RWPE1 (cell line): ENCODE measurements at places on chromosomes 2 and 18.

DNA sequence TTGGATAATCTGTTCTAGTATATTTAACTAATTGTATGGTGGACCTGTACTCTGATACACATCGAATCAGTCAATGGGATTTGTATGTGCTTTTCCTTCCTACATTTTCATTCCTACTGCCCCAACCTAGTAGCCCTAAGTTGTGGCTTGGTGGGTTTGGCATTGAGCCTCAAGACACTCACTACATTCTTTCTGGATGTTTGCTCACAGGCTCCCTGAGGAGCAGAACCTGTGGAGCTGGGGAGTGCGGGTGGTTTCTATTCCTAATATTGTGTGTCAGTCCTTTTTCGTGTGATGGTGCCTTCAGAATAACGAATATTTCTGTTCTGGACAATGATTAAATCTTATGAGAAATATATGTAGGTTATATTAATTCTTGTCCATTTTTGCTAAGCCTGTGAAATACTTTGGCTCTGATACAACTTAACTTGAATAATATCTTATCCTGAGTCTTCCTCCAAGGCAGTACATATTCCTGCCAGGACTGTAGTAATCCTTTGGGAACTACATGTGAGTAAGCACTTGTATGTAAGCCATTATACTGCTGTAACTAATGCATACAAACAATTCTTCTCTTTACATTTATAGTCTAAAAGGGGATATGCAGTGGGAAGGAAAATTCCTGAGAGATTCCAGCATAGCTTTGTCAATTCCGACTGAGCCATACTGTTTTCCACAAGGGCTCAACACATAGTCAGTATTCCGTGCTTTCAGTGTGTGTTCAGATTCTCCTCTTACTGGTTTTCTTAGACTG, 150.6 kb downstream of the AGPS start:
- no peak for DNase-seq

DNA sequence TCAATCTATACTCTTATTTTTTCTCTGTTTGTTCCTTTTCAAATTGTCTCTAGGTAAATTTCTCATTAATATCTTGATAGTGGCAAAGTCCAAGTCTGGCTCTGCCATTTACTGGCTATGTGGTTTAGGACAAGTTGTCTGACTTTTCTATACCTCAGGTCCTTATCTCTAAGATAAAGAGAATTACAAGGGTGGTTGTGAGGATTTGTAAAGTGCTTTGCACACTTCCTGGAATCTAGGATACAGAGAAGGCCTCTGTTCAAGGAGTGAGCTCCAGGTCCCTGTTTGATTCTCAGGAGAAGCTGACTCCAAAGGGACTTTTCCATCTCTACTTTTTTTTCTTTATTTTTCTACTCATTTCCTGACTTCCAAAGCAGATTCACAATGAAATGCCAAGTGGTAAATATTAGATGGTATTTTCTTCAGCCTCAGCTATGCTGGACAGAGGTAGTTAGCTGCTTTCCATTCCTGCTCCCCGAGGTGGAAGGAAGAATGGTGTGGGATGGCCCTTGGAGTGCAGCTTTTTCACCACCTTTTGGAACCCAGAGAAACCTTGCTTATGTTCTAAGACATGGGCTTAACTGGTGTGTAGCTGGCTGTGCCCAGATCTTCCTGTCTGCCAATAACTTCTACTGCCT, 90.5 kb downstream of the GALNT1 start:
- no peak for DNase-seq

- DNase-seq, result no peak
These were observed 111.3 kb downstream of the NYAP2 start for GRCh38 chr2:225510796-225511195.

GRCh38 chr2:43714164-43714563, 37.9 kb upstream of the C1GALT1C1L start:
- no peak for DNase-seq

GRCh38 chr2:28801726-28802125, 8.9 kb upstream of the SPDYA start:
- DNase-seq, result peak; percentile 60

GRCh38 chr2:46963941-46964673, 48.5 kb upstream of the MCFD2 start:
- peak; percentile 71 for DNase-seq

DNA sequence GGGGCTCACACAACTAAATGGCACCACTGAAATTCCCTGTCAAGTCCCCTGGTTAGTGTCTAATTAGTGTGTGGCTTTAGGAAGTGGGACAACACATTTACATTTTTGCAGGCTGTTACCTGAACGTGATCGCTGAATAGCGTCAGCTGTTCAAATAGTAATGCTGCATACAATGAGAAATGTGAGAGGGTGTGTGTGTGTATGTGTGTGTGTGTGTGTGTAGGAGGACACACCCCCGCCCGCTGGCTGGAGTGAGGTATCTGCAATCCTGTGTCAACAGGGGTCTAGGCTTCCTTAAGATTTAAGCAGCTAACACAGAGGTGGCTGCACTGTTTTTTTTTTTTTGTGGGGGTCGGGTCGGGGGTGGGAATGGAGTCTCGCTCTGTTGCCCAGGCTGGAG, 4.8 kb upstream of the LYPD6B start:
- no peak for DNase-seq

GRCh38 chr2:109295070-109295780, 166.2 kb downstream of the SH3RF3 start:
- no peak for DNase-seq
